Hematopoietic multipotent progenitor cell (in vitro differentiated cells): ENCODE measurements at places on chromosomes 6 and 20. TPM values are rescaled to one million over a fixed set of nuclear protein-coding genes. Genes with fewer than 3 reads are reported as not detected.

DNA sequence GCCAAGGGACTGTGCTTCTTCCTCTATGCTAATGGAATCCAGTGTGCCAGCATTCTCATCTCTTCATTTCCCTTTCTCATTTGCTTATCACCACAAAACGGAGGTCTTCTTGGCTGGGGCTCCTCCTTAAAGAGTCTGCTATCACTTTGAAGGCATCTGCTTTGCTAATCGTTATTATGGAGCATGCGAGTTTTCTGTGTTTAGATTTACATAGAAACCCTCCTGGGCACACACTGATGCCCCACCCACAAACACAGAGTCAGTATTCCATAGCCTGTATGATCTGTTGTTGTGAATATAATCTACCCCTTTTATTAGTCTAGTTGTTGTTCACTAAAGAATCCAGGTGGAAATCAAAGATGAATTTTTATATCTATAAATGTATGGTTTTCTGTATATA, 83.4 kb upstream of the XRN2 start:
- DNase-seq = no peak

THBD gene
- total RNA-seq = 1.3 TPM

- DNase-seq = no peak
Observed at GRCh38 chr6:37477191-37477590, 22.5 kb downstream of the CCDC167 start.

DNA sequence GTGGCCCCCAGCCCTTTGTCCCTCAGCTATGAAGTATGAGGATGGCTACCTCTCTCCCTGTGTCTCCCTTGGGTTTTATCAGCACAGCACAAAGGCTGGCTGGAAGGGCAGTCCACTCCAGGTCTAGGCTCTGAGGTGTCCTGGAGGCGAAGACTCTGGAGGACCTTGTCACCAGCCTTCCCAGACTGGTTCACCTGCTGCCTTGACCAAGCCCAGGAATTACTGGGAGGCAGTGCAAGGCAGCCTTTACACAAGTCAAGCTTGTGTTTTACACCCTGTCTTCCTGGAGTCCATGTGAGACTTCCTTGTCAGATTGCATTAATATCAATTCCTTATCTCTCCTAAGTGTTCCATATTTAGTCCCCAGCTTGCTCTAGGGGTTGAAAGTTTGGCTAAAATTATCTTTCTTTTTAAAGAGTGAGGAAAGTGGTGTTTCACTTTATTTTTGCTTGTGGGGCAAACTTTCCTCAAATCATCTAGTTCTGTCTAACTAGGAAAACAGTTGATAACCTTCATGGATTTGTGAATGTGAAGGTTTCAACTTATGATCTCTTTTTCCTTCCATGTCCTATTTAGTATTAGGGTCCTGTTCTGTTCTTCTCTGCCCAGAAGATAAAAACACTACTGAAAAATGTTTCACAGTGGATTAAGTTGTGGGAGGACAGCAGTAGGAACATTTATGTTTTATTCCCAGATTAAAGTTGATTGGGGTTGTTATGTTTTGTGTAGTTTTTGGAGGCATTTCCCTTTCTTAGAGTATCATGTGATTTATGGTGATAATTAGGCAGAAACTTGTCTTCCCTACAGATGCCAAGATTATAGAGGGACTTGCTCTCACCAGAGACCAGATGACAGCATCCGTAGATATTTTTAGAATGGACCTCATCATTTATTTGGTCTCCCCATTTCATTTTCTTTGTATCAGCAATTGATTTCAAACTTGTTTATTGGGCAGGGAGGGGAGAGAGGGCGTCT, 114.8 kb downstream of the FOXO3 start:
- DNase-seq = no peak

DNA sequence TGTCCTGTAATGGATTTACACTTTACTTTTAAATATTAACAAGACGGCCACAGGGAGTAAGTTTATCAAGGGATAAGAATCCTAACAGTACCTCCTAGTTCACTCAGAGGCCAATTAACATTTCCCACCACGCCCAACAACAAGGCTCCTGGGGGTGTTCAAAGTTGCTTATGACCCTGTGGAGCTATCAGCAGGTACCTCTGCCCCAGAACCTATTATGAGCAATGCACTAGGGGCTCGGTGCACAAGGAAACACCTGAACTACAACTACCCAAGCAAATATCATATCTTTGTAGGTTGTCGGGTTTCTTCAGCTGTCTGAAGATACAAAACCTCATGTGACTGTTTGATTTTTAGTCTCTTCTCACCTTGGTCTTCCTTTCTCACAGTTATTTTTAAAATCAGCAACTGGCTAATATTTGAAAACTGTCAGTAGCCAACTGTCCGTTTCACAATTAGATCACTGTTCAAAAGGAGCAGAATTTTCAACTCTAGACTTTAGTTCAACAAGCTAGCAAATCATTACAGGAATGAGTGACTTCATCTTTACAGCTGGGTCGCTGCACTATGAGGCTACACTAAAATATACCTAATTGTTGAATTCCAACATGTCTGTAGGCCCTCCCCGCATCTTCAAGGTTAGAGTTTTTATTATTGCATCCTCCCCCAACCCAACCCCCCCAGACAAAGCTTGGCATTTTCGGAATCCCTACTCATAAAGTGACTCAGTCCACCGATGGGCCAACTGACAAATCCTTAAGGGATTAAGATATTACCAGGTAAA, 38.1 kb downstream of the B4GALT5 start:
- DNase-seq = no peak

LY6G6D gene
- total RNA-seq = 1.6 TPM

DNA sequence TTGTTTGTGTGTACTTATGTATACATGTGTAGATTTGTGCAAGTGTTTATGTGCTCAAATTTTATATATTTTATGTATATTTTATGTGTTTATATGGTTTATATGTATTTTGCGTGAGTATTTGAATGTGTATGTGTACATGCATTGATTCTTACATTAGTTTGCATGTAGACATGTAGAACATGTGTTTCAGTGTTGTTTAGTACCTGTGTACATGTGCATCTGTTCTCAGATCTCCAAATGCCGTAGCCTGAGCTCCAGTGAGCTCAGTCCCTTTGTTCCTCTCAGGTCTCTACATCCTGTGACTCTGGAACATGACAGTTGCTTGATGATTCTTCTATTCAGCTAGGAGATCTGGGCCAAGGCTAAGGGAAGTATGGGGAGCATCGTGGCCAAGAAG, 4.5 kb upstream of the DEFB119 start:
- DNase-seq = no peak

BMP5 gene
- not detected for total RNA-seq

GRCh38 chr20:4406627-4407026, 315.1 kb upstream of the PRND start:
- no peak for DNase-seq

GRCh38 chr6:143961066-143961465, 47.0 kb downstream of the PLAGL1 start:
- no peak for DNase-seq

DNA sequence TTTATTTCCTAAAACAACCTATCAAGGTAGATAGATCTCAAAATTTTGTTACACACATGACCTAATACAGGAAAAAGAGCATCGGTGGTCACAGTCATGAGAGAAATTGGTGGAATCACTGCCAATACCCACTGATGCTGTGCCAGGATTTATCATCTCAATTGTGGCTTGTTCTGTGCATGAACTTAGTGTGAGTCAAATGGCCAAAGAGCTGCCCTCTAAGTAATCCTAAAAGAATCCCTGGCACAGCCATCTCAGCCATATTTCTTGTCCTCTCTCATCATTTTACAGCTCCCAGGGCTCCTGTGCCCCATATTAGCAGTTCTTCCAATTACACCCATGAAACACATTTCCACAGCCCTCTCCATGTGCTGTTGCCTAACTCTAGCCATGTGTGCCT, 6.1 kb downstream of the GSTA5 start:
- DNase-seq = no peak

DNA sequence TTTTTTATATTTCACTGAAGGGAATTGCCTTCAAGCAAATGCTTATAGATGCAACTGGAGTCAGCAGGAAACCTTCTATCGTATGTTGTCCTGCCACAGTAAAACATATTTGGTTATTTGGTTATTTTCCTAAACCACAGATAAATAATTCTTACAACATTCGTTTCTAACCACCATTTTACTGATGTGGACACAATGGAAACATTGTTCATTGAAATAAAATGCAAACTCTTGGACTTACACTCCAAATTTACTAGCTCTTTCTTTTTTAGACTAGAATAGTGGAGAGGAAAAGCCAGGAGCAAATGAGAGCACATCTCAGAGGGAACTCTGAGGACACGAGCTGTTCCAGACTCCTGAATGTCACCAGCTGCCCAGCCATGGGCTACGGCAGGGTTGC, 114.8 kb downstream of the RPS12 start:
- DNase-seq = no peak

GRCh38 chr6:137233911-137234863, 15.0 kb upstream of the IFNGR1 start:
- peak; percentile 51 for DNase-seq

GRCh38 chr6:87938287-87938686, 109.4 kb upstream of the SPACA1 start:
- DNase-seq = no peak

SNX9 gene
- 5.1 TPM for total RNA-seq

- no peak for DNase-seq
Observed at GRCh38 chr6:54697424-54697823, 149.1 kb upstream of the FAM83B start.

ULBP2 gene
- 0.27 TPM for total RNA-seq

- no peak for DNase-seq
Observed at GRCh38 chr6:137766596-137767370, 100.3 kb upstream of the TNFAIP3 start.

- DNase-seq = no peak
Observed at GRCh38 chr6:39901670-39902069, 32.6 kb downstream of the MOCS1 start.

GRCh38 chr6:152585236-152585635, 51.9 kb downstream of the SYNE1 start:
- no peak for DNase-seq

GRCh38 chr6:120779441-120779840, 554.8 kb downstream of the TBC1D32 start:
- DNase-seq = no peak

GRCh38 chr6:129393654-129394053, 316.3 kb downstream of the ARHGAP18 start:
- peak; percentile 56 for DNase-seq

DNA sequence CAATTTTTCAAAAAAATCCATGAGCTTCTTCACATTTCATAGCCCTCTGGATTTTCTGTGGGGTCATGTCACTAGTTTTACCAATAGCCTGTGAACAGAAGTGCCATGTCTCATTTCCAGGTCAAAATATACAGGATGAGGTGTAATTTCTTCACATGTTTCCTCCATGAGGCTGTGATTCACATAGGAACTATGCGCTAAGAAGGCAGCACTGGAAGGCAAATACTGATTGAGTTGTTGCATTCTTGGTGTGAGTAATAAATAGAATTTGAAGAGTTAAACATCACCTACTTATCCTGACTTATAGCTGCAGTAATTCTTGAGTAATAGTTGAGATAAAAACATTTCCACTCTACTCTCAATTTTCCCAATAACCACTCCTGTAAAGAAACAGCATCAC, 442.3 kb downstream of the HAO1 start:
- no peak for DNase-seq

GRCh38 chr20:53030061-53030460, 57.9 kb downstream of the TSHZ2 start:
- DNase-seq = no peak

GRCh38 chr6:22765015-22765414, 195.6 kb downstream of the HDGFL1 start:
- DNase-seq = no peak

DNA sequence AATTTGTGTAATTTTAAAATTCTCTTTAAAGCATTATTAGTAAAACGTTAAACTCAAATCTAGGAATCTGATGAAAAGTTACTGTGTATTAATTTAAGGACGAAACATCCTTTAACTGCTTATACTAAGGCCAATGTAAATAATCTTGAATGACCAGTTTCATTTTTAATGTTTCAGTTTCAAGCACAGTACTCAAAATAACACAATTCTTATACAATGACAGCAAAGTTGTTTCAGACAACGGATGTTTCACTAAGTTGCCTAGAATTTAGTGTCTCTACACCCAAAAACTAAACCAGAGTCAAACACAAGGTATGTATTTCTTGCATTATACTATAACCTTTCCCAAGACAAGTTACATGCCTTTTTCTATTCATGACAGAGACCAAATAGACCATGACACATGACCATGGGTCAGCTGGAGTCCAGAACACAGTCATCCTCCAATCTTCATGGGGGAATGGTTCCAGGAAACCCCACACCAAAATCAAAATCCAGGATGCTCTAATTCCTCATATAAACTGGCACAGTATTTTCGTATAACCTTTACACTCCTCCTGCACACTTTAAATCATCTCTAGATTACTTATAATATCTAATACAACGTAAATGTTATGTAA, 7.7 kb downstream of the PHIP start:
- DNase-seq = no peak

DNA sequence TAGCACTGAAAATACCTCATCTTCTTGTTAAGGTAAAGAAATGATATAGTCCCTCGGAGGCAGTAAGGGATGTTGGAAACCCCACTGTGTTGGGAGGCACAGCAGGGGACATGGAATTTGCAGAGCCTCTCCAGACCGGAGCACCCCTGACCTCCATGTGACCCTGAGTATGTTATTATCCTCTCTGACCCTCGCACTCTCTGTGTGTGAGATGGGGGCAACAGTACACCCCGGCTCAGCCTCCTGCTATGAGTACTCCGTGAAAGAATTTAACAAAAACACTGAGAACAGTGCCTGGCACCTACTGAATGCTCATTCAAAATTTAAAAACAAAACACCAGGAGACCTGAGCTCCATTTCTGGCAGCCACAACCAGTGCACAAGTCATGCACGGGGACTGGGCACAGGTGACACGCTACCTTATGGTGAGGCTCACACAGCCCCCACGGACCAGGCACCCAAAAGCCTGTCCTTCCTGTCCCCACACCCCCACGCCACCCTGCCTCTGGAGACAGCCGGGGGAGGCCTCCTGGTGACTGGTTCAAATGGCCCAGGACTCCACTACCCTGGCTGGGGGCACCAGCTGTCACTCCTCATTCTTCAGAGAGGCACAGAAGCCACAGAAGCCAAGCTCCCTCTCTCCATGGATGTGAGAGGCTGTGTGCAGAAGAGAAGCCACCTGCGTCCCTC, 6.1 kb downstream of the NINL start:
- DNase-seq = no peak

C6orf132 gene
- total RNA-seq = under 0.01 TPM

- peak; percentile 55 for DNase-seq
Observed at GRCh38 chr6:157823528-157824370, 703 bp downstream of the SNX9 start.

GRCh38 chr6:107833136-107833535, 9.0 kb upstream of the SCML4 start:
- DNase-seq = no peak

DNA sequence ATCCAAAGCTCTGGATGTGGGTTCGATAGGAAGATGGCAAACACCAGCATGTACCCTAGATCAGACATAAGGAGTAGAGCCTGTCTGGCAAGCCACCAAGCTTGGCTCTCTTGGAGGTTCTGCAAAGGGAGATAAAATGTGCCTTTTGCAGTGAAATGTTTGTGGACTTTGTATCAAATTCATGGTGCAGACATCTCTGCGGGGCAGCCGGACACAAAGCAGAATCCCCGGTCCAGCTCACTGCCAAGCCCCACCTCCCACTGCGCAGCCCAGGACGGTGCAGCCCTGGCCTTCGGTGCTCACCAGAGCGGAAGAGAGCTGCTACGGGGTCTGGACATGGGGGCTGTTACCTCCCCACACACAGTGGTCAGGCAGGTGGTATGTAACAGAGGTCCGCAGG, 333.6 kb upstream of the JARID2 start:
- DNase-seq = no peak

GRCh38 chr20:2219481-2220006, 76.3 kb upstream of the TGM3 start:
- DNase-seq = no peak
